RPMI8226 (cell line): ENCODE measurements at places on chromosomes 13 and 19.

DNA sequence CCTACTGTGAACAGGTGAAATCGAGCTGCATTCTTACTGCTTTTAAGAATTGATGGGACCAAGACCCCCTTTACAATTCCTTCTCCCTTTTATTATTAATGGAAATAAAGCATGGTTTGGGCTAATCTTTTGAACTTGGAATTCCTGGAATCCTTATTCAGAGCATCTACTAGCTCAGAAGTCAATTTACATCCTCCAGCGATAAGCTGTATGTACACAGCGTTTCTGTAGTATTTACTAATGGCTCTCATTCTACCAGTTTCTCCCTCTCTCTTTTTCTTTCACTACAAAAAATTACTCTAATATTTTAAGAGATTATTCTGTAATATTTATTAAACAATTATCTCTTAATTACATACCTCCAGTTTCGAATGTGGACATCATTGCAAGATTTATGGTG, 31.5 kb downstream of the FREM2 start:
- no peak for DNase-seq

DNA sequence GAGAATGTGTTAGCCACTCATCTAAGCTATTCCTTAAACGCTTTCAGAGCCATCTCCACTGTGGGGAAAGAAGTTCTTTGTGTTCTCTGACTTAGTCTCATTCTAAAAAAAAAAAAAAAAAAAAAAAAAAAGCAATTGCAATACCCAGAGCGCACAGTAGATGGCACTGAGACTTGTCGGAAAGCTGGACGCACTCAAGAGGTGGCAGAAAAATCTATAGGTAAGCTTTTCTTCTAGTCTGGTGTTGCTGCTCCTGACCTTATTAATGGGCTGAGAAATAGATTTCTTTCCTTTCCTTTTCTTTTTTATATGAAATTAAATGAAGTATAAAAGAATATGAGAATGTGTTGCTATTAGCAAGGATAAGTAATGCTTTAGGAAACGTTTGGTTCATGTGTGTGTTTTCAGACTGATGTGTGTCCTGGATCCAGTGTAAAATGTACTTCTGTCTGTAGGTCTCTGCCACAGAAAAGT, 4.7 kb upstream of the GJB2 start:
- DNase-seq, result peak; percentile 43

GRCh38 chr13:45865414-45865813, 13.9 kb upstream of the SIAH3 start:
- no peak for DNase-seq

GRCh38 chr13:66553391-66553790, 676.7 kb downstream of the PCDH9 start:
- DNase-seq, result no peak

DNA sequence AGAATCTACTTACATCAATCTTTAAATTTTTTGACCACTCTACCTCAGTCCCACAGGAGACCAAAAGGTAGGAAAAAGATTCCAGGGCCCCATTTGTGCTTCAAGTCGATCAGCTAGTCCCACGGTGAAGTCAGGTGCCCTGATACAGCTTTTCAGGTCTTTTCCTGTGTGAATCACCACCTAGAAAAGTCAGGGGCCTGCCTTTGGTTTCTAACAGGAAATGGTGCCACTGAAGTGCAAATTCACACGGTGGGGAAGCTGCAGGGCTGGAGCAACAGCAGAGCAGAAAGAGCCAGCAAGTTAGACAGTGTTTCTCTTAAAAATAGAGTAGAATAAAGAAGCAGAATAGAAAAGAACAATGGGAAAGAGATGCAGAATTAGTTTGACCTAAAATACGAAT, 107.5 kb downstream of the KLF12 start:
- no peak for DNase-seq

DNA sequence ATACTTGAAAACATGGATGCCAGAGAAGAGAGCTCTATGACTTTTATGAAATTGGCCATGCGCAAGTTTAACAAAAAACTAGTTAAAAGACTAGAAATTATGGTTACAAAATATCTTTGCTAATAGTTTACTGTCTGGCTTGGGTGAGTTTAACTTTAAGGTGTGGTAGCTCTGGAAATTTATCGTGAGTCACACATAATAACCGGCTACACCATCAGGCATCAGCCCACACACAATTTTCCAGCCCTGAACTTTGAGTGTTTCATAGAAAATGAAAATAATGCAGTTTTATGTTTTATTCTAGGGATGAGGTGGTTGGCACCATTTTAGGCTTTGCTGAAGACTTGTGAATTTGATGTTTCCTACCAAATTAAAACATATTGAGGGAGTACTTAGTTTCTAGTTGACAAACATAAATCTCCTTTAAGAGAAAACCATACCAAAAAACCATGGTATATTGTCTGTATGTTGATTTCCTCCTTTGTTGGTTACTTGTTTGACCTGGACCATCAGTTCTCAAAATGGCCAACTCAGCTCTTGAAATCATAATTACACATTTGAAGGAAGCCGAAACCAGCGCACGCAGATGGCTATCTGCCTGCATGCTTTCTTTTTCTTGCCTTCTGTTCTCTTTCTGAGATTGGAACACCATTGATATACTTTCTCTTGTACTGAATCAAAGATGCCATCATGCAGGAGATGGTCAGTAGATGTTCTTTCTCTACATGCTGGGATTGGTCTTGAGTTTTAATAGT, 125.1 kb downstream of the AKAP11 start:
- no peak for DNase-seq

- no peak for DNase-seq
These were observed 21.0 kb downstream of the SAE1 start for GRCh38 chr19:47151627-47152026.

GRCh38 chr19:35389192-35389861, 18.5 kb downstream of the GPR42 start:
- no peak for DNase-seq

DNA sequence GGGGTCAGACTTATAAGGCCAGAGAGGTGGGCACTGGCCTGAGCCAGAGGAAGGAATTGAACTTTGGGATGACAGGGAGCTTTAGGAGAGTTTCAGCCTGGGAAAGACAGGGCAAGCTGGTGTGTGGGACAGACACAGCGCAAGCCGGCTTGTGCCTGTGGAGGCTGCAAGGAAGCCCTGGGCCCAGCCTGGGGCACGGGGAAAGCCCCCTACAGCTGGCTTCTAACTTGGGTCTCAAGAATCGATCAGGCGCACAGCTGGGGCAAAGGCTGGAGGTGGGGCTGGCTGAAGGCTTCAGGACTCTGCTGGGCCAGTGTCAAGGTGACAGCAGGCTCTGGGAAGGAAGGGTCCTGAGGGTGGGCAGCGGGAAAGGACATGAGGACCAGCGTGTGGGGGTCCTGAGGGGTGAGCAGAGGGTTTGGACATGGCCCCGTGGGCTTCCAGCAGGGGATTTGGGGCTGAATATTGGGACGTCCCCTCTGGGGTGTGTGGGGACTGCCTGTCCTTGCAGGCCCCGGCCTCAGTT, 3.0 kb downstream of the PTOV1 start:
- DNase-seq, result no peak

- DNase-seq, result no peak
These were observed 64.9 kb downstream of the ARHGEF18 start for GRCh38 chr19:7413629-7414028.

GRCh38 chr13:35711909-35712308, 235.4 kb upstream of the MAB21L1 start:
- DNase-seq, result no peak

DNA sequence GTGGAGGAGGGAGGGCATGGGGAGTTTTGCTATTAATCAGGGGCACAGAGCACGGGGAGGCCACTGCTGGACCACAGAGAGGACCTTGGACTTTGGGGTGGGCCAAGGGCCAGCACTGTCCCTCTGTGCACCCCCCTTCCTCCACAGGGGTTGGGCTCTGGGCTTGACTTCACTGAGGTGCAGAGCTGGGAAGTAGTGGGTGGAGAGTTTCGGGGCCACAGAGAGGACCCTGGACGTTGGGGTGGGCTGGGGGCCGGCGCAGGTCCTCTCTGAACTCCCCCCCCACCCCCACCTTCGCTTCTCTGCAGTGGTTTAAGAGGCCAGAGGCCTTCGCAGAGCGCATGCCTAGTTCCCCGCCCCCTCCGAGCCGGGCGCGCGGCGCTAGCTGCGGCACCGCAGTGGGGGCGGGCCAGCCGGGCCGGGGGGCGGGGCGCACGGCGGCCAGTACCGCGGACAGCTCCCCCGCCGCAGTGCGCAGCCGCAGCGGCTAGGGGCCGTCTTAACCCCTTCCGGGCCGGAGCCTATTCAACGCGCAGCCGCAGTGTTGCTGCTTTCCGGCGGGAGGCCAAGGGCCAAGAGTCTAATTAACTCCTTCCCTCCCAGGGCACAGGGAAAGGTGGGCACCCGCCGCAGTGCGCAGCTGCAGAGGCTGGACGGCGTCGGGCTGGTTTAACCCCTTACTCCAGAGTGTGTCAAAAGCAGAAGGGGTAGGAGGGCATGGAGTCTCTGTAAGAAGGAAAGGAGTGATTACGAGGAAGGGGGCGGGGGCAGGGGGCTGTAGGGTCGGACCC, 3.7 kb downstream of the KCNC3 start:
- peak; percentile 86 for DNase-seq

DNA sequence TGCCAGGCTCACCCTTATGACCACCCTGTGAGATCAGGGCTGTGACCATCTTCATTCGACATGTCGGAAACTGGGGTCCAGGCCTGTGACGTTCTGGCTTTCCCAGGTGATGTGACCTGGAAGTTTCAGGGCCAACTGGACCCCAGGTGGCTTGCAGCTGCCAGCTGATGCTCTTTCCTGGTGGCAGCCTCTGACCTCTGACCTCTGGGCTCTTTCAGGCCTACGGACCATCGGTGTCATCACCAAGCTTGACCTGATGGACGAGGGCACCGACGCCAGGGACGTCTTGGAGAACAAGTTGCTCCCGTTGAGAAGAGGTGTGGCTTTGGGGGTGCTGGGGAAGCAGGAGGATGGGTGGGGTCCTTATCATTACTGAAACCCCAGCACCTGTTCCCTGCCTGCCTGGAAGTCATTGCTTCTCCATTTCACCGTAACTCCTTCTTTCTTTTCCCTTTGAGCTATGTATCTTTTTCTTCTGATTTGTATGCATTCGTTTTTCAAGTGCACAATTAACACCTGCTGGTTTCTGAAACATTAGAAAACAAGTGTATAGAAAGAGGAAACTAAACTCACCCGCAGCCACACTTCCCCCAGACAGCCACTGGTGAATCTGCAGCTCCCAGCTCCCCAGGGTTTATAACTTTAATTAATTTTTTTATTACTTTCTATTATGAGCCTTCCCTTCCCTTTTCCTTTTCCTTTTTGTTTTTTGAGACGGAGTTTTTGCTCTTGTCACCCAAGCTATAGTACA, 58.9 kb downstream of the TMED1 start:
- DNase-seq, result no peak

DNA sequence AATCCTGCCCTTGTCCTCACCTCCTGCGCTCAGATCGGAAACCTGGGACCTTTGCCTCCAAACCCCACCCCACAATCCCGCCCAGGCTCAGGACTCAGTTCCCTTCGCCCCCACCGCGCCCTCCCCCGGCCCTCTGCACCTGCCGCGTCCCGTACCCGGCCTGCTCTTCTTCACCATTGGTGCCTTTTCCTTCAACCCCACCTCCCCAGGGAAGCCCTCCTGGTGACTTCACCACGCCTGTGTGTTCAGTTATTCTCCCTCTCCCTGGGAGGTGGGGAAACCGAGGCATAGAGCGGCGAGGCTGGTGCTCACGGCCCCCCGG, 19.3 kb upstream of the TCF3 start:
- DNase-seq, result peak; percentile 61

GRCh38 chr13:23725922-23726321, 155.7 kb downstream of the TNFRSF19 start:
- no peak for DNase-seq

GRCh38 chr19:22286151-22286810, at the start of gene ZNF729:
Gene ZNF729, plus strand, starts transcription at chr19:22286441. Its CDS starts 85 bp downstream, at chr19:22286526.
- DNase-seq, result peak; percentile 83

DNA sequence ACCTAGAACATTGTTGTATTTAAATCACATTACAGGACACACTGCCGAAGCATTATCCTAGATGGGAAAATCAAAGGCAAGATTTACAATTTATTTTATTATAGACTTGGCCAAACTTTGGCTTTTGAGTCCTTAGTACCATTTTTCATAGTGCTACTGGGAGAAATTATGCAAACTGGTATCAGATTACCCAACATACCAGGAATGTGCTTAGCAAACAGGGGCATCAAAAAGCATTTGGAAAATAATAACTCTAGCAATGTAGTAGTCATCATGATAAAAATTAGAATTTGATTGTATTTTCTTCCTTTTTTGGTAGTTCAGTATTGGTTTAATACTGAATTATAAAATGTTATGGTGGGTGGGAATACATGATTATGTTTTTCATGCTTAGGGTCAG, 34.0 kb downstream of the GPC6 start:
- no peak for DNase-seq

DNA sequence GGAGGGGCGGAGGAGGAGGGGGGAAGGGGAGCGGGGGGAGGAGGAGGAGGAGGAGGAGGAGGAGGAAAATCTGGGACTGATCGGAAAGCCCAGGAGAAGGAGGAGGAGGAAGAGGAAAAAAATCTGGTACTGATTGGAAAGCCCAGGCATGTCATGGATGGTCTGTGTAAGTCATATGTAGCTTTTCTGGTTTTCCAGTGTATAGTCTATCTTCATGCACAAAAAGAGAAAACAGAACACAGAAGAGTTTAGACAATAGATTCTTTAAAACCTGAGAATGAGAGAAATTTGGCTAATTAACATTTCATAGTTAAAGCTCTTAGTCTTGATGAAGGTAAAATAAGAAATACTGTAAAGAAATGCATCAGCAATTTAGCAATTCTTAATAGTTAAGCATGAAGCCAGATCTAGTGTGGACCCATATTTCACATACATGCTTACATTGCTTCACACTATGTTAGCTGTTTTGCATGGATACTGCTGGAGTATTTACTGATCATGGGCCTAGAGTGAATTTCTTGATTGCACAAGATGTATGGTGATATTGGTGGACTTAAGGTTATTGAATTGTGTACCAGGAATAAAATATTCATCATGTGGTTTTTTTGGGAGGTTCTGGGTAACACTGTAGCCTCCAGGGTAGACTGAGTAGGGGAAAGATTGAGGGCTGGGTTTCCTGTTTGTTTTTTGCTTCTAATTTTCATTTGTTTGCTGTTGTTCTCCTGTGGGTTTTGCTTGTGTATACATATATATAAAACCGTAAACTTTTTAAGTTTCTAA, 41.4 kb downstream of the SUCLA2 start:
- no peak for DNase-seq

DNA sequence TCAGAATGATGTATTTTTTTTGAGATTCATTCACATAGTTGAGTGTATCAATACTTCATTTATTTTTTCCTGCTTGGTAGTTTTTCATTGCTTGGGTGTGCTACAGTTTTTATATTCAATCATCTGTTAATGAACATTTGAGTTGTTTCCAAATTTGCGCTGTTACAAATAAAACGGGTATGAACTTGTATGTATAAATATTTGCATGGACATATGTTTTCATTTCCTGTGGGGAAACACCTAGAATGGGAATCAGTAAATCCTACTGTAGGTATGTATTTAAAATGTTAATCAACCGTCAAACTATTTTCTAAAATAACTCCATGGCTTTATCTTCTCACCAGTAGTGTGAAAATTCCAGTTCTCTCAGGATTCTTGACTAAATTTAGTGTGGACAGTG, 826.3 kb downstream of the EFNB2 start:
- no peak for DNase-seq

- no peak for DNase-seq
These were observed 73.4 kb downstream of the SOX1 start for GRCh38 chr13:112140366-112140765.

- DNase-seq, result no peak
These were observed 855.6 kb downstream of the EFNB2 start for GRCh38 chr13:105679838-105680237.
